ENCODE measurements at places on chromosomes 11 and 22. TPM values are rescaled to one million over a fixed set of nuclear protein-coding genes. Genes with fewer than 3 reads are reported as not detected.
A peak's percentile ranks its signal among the peaks of the same experiment; 100 is the strongest.

DNA sequence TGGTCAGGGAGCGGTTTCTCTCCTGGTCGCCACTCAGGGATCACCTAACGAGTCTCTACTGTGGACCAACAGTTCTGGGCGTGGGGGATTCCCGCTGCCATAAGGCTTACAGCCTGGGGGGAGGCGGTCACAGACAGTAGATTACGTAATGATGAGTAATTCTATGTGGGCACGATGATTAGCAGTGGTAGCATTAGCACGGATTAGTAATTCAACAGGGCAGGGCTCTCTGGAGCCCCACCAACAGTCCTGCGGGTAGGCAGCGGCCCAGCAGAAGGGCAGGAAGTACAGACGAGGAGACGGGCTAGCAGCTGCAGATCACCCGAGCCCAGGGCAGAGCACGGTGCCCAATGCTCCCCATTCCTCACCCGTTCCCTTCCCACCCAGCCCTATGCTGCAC lies 3.6 kb downstream of the SHISAL1 start:
- DNase-seq, result no peak

DNA sequence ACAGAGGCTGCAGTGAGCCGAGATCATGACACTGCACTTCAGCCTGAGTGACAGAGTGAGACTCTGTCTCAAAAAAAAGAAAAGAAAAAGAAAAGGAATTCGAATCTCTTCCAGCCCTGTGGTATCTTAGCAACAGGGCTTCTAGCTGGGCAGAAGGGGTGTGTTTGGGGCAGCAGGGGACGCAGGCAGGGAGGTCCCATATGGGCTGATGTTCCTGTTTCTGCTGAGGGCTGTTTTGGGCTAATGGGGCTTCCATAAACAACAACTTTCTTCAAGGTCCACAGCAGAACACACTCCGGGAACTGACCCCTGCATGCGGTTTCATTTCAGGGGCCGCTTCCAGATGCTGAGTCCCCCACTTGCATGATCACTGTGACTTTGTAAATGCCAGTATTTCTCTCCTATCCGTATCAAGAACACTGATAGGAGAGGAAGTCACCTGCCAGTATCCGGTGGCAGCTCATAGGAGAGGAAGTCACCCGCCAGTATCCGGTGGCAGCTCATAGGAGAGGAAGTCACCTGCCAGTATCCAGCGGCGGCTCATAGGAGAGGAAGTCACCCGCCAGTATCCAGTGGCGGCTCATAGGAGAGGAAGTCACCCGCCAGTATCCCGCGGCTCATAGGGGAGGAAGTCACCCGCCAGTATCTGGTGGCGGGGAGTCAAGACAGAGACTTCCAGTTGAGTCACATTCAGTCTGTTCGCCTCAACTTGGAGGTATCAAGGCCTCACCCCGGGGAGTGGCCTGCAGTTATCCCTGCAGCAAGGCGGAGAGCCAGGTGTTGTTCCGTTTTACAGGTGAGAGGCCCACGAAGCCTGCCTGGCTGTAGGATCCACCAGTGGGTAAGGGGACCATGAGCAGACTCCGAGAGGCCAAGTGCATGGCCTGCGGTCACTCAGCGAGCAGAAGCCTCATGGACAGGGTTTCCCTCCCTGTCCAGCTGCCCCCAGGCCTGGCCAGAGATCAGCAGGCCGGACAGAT lies 8.3 kb upstream of the FGF19 start:
- DNase-seq, result no peak

GRCh38 chr11:70502677-70503467 lies 104.5 kb downstream of the CTTN start:
- DNase-seq, result no peak

GRCh38 chr11:126716456-126717083 lies 284.0 kb downstream of the KIRREL3 start:
- peak; percentile 7 for DNase-seq

- DNase-seq, result peak; percentile 30
These were observed 119.4 kb downstream of the HIPK3 start for GRCh38 chr11:33376331-33377310.

- no peak for DNase-seq
These were observed 16.3 kb downstream of the IL2RB start for GRCh38 chr22:37133304-37134018.

DNA sequence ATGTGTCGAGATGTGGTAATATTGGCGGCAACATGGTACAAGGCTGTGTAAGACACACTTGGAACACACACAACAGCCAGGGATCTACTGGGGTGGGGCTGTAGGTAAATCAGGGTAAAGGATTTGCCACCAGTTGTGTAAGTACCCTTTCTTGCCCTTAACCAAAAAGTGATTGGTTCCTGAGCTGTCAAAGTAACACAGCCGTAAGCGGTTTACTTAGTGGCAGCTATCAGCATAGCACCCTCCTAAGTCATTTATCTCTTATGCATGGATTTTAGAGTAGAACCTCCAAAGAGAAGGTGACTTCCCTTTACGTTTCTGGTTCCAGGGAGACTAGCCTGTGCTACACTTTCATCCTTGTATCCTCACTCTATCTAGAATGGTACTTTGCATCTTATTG lies 57.2 kb downstream of the SPECC1L start:
- no peak for DNase-seq

GRCh38 chr11:69620683-69621290 lies 20.2 kb upstream of the CCND1 start:
- DNase-seq, result no peak

- DNase-seq, result no peak
These were observed 19.3 kb upstream of the MIEF1 start for GRCh38 chr22:39482768-39483167.

The TTC9C gene
- polyA plus RNA-seq, result 37.9 TPM

DNA sequence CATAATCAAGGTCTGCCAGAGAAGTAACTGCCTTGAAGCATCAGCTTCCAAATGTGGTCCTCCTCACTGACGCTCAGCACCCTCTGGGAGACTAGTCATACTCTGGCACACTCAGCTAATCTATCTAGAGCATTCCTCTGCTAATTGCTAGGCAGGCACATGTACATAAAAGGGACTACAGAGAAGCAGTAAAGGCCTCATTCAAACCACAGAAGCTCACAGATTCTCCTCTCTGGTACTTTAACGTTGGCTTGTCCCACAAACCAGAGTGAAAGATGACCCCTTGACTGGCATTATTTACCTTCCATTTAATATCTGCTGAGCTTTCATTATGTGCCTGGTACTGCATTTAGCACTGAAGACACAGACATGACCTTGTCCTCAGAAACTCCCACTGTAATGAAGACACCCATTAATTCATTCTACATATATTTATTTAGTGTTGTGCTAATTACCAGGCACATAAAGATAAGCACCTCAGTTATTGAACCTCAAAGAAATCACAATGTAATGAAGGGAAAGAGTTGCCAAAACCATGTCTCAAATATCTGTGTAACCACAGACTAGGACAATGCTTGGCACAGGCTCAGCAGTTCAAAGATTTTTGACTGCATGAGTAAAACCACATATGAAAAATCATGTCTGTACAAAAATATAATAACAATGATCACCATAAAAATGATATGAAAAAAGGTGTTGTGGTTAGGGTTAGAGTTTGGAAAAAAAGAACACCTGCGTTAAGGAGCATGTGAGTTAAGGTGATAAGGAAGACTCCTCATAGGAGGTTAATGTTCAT lies 550.4 kb downstream of the DLG2 start:
- peak; percentile 1 for DNase-seq

DNA sequence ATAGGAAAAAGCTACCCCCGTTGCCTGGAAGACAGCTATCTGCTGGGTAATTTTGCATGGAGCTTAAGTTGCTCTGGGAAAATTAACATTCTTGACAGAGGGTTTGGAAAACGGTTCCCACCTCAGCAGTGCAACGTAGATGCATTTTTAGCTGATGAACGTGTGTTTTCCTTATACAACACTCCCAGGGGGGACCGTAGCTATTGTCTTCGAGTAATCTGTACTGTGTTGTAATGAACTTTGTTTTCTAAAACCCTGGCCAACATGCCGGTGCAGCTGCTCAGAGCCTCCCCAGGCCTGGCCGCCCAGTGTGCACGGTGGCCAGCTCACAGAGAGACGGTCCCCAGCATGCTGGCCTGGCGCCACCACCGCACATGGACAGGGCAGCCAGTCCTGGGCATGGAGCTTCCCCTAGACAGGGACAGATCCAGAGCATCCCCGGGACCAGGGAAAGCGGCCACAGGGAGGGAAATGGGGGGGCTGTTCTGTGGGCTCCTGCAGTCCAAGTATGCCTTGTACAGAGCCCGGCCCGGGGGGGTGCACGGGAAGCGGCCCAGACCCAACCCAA lies 2.2 kb downstream of the TNNT3 start:
- peak; percentile 24 for DNase-seq

The CNGA4 gene
- 0.16 TPM for polyA plus RNA-seq

DNA sequence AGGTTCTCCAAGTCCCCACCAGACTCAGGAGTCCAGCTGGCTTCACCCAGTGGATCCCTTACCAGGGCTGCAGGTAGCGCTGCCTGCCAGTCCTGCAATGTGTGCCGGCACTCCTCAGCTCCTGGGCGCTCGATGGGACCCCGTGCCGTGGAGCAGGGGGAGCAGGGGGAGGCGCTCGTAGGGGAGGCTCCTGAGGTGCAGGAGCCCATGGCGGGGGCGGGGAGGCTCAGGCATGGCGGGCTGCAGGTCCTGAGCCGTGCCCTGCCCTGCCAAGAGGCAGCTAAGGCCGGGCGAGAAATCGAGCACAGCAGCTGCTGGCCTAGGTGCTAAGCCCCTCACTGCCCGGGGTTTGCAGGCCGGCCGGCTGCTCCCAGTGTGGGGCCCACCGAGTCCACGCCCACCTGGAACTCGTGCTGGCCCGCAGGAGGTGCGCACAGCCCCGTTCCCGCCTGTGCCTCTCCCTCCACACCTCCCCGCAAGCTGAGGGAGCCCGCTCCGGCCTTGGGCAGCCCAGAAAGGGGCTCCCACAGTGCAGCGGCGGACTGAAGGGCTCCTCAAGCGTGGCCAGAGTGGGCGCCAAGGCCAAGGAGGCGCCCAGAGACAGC lies 792.9 kb upstream of the CCDC179 start:
- no peak for DNase-seq

DNA sequence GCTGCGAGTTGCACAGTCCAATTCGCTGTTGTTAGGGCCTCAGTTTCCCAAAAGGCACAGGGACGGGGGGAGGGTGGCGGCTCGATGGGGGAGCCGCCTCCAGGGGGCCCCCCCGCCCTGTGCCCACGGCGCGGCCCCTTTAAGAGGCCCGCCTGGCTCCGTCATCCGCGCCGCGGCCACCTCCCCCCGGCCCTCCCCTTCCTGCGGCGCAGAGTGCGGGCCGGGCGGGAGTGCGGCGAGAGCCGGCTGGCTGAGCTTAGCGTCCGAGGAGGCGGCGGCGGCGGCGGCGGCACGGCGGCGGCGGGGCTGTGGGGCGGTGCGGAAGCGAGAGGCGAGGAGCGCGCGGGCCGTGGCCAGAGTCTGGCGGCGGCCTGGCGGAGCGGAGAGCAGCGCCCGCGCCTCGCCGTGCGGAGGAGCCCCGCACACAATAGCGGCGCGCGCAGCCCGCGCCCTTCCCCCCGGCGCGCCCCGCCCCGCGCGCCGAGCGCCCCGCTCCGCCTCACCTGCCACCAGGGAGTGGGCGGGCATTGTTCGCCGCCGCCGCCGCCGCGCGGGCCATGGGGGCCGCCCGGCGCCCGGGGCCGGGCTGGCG lies at the start of gene BCR:
Gene BCR (plus strand): TSS at position 209 of the 592 bp plus-strand sequence. CDS start 452 bp downstream, outside the sequence.
- DNase-seq, result peak; percentile 85

- DNase-seq, result no peak
These were observed 19.4 kb downstream of the APLP2 start for GRCh38 chr11:130088919-130089673.

DNA sequence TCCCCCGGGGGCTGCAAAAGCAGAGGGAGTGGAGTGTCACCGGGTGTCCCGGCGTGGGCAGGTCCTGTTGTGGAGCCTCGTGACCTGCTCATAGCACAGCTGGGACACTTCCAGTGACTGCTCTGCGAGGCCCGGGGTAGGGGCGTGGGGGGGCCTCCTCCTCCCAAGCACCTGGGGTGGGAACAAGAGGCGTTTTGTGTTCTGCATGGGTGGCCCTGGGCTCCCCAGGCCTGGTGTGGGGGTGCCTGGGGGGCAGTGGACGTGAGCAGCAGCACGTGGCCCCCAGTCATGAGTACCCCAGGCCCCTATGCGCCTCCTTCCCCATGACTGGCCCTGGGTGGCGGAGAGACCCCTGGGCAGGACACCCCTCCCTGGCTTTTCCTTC lies 104.7 kb downstream of the KCNQ1 start:
- no peak for DNase-seq

GRCh38 chr11:24356501-24356900 lies 140.4 kb upstream of the LUZP2 start:
- no peak for DNase-seq

GRCh38 chr22:50190941-50191741 lies 5.4 kb downstream of the TRABD start:
- DNase-seq, result peak; percentile 57

DNA sequence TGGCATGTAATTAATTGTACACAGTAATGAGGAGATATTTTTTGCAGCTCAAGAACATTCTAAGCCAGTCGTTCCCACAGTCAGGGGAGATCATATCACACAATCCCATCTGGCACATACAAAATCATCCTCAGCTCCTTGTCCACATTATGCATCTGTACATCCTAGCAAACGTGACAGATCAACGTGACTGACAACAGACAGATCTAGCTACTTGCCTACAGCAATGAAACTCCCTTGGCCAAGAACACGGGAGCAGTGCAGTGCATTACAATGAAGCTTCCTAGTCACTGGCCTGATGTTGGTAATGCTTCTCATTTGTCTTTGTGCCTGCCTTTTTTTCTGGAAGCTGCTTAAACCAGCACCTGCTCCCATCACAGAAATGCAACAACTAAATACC lies 24.5 kb upstream of the GUCY1A2 start:
- DNase-seq, result no peak

The ZP1 gene
- 0.07 TPM for polyA plus RNA-seq

The BCR gene
- 29.0 TPM for polyA plus RNA-seq

The OR10A2 gene
- 0.04 TPM for polyA plus RNA-seq

- DNase-seq, result no peak
These were observed 662.5 kb downstream of the LUZP2 start for GRCh38 chr11:25159341-25159740.

- DNase-seq, result no peak
These were observed 63.2 kb upstream of the FIBIN start for GRCh38 chr11:26930518-26931247.

DNA sequence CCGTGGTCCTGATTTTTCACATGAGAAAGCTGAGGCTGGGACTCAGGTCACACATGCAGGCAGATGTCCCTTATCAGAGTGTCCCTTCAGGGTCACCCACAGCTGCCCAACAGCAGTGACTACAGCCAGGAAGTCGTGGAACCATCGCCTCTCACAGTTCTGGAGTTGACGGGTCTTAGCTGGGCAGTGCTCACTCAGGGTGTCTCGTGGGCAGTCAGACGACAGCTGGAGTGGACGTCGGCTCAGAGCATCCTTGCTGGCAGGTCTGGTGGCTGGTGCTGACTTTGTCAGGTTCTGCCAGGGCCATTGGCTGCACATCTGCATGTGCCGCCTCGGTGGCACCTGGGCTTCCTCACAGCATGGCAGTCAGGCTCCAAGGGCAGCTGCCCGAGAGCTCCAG lies 35.6 kb upstream of the TH start:
- DNase-seq, result no peak

The MRGPRF gene
- polyA plus RNA-seq, result 17.6 TPM

The OR4A15 gene
- not detected for polyA plus RNA-seq

DNA sequence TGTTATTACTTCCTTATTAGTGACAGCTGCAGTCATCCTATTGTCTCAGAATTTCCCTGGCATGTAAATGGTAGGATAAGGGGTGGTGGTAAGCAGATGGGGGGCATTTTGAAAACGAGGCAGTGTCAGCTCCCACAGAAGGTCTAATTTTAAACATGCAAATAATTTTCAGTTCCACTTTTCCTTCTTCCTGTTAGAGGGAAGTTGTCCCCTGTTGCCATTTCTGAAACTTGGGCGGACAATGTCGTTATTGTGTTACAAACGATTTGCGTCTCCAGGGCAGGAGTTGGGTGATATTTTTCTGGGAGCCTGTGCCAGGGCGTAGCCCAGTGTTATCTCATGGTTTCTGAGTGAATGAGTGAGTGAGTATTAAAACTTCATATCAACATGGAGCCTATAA lies 7.4 kb downstream of the PTPRJ start:
- no peak for DNase-seq
